ENCODE measurements at places on chromosomes 16 and 17. TPM values are rescaled to one million over a fixed set of nuclear protein-coding genes. Genes with fewer than 3 reads are reported as not detected.

The RPL19 gene
- 3,013 TPM for total RNA-seq

The METTL22 gene
- total RNA-seq: 73.8 TPM

The PDIA2 gene
- not detected for total RNA-seq

The TPSG1 gene
- not detected for total RNA-seq

The NPIPB9 gene
- total RNA-seq: 13.4 TPM

The SEPTIN12 gene
- not detected for total RNA-seq

The SLC12A3 gene
- 5.3 TPM for total RNA-seq

The ASPA gene
- not detected for total RNA-seq

The PIRT gene
- not detected for total RNA-seq

The CORO6 gene
- total RNA-seq: 4.0 TPM

The RBFOX1 gene
- not detected for total RNA-seq

The E2F4 gene
- total RNA-seq: 106 TPM

GRCh38 chr17:60577147-60577915 lies 22.7 kb upstream of the PPM1D start:
- DNase-seq: no peak

- DNase-seq: no peak
Observed at GRCh38 chr17:58679263-58680037, 12.4 kb downstream of the TEX14 start.

GRCh38 chr16:82160226-82160625 lies 9.8 kb downstream of the MPHOSPH6 start:
- no peak for DNase-seq

DNA sequence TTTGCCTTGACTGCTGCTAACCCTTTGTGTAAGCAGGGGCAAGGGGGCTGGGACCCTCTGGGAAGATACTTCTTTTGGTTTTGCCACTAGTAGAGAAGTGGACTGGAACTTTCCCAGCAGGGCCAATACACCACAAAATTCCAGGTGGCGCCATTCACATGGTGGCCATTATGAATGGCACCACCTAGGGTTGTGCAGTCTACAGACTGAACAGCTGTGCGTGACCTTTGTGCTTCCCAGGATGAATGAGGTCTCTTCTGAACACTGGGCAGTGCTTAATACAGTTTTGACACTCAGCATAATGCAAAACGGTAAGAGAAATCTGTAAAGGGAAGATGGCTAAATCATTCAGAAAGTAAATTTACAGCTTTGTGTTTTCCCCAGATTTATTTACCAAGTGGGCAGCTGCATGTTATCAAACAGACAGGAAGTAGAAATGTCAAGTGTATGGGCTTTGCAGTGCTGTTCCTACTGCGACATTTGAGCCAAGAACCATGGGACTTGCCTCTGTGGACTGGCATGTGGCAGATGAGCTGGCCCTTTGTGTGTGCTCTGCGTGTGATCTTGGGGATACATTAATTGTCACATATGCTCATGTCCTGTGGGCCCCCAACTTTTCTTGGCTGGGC lies 9.2 kb downstream of the SYT17 start:
- DNase-seq: no peak

DNA sequence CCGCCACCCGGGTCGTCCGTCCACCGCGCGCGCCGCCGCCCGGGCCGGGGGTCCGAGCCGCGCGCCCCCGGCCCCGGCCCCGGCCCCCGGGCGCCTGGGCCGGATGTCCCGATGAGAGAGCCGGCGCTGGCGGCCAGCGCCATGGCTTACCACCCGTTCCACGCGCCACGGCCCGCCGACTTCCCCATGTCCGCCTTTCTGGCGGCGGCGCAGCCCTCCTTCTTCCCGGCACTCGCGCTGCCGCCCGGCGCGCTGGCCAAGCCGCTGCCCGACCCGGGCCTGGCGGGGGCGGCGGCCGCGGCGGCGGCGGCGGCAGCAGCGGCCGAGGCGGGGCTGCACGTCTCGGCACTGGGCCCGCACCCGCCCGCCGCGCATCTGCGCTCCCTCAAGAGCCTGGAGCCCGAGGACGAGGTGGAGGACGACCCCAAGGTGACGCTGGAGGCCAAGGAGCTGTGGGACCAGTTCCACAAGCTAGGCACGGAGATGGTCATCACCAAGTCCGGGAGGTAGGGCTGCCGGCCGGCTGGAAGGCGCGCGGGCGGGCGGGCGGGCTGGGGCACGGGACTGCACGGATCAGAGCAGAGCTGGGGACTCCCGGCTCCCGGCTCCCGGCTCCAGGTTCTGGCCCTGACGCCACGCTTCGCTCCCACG lies 548 bp downstream of the TBX2 start:
- peak; percentile 52 for DNase-seq

DNA sequence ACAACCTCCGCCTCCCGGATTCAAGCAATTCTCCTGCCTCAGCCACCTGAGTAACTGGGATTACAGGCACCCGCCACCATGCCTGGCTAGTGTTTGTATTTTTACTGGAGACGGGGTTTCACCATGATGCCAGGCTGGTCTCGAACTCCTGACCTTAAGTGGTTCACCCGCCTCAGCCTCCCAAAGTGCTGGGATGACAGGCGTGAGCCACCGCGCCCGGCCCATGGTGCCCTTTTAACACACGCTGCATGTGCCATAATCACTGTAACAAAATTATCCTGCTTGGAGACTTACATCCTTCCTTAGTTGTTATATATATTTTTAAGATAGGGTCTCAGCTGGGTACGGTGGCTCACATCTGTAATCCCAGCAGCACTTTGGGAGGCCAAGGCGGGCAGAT lies 5.4 kb downstream of the CD7 start:
- no peak for DNase-seq

GRCh38 chr17:10233161-10233560 lies 34.8 kb upstream of the GAS7 start:
- no peak for DNase-seq

- no peak for DNase-seq
Observed at GRCh38 chr16:27381236-27381635, 20.7 kb upstream of the IL21R start.

DNA sequence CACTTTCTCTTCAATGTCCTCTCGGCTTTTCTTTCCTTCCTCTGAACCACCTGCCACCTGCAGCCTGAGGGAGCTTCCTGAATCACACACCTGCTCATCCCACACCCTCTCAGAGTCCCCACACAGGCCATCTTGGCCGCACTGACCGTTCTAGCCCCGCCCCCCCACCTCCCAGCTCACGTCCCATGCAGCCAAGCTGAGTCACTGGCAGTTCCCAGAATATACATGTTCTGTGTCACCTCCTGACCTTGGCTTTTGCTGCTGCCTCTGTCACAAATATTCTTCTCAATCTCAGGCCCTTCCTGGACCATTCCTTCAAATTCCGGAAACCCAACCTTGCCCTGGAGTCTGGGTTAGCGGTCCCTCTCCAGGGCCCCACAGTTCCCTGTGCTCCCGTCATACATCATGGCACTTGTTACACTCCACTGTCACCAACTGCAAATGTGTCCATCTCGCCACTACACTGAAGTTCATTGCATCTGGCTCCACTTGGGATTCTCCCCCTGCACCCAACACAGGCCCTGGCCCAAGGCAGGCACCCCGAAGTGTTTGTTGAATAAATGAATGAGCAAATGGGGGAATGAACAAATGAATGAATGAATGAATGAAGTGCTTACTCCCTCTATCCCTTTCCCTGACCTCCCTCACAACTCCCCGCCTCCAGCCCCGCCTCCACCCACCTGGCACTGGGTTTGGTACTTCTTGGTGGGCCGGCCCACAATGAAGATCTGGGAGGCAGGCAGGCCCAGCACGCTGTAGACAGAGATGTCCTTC lies 12.8 kb downstream of the PIMREG start:
- no peak for DNase-seq

DNA sequence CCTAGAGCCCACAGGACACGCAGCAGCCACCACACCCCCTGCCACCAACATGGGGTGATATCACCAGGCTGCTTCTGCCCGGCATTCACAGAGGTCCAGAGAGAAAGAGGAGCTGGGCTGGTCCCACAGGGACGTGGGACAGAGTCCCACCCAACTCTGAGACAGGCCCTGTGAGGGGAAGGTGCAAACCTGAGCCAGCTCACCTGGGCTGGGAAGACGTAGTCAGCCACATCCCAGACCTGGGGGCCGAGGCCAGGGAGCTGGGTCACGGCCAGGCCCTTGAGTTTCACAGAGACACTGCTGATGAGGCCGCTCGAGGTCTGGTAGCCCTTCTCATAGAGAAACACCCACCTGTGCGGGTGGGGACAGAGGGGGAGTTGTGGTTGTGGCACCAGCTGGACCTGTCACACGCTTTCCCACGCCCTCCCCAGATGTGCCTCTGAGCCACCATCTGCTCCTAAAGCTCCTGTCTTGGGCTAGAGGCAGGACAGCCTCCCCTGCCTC lies 11.2 kb downstream of the P2RX1 start:
- DNase-seq: peak; percentile 65

GRCh38 chr17:41552455-41552854 lies 19.4 kb downstream of the KRT9 start:
- DNase-seq: no peak

DNA sequence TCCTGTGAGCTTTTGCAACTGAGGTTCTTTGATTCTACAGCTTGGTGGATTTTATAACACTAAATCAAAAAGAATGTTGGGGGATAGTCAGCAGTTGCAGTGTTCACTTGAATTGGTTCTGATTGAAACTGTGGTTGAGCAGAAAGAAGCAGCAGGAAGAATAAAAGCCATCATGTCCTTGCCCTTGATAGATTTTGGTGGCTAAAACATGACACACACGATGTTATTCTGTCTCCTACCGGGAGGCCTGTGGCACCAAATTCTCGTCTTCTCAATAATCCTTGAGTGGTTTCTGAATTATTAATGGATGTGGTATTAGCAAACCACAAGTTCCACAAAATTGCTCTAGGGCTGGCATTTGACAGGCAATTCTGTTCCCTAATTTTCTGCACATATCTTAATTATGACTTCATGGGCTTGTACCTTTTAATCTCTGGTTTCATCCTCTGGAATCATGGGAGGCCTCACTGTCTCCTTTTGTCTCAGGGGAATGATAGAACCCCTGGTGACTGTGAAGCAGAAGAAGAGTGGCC lies 338.2 kb downstream of the SNX29 start:
- no peak for DNase-seq

GRCh38 chr17:15392326-15392741 lies 50.9 kb upstream of the TEKT3 start:
- no peak for DNase-seq

DNA sequence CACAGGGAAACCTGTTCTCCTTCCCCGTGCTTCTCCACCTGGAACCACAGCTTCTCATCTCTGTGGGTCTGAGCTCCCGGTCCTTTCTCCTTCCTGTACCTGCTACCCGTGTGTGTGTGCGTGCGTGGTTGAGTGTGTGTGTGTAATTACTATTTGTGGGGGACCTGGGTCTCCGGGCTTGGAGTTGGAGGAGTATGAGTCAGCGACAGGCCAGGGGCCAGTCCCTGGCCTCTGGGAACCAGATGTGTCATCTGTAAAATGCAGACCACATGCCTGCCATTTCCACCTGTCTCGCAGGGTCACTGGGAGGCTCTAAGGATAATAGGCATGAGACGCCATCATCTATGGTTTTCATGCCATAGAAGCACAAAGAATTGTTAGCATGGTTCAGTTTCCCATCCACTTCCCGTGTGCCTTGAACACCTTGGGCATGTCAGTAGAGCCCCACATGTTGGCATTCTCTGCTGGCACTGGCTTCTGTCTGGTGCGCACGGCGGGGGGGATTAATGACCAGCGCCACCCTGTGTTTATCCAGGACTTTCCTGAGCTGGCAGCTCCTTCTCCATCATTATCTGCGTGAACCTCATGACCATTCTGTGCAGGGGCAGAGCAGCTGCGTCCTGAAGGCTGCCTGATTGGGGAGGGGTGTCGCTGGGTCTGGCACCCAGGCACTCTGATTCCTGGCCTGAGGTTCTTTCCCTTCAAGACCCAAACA lies 1.5 kb downstream of the ZNF205 start:
- DNase-seq: no peak

DNA sequence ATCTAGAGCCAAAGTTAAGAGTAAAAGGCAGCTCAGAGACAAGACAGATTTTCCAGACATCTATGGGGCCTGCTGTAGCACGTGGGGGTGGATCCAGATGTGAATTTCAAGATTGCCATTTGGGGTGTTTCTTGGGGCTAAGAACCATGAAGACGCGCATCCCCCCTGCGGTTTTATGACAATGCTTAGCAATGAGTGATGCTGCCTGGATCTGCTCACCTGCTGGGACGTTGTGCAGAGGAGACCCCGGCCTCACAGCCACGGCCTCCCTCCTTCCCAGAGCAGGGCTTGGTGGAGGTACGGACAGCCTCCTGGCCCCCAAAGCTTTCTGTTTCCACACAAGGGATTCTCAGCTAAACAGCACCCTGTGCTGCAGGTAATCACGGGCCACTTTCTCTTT lies 151.5 kb upstream of the DYNLRB2 start:
- DNase-seq: no peak

DNA sequence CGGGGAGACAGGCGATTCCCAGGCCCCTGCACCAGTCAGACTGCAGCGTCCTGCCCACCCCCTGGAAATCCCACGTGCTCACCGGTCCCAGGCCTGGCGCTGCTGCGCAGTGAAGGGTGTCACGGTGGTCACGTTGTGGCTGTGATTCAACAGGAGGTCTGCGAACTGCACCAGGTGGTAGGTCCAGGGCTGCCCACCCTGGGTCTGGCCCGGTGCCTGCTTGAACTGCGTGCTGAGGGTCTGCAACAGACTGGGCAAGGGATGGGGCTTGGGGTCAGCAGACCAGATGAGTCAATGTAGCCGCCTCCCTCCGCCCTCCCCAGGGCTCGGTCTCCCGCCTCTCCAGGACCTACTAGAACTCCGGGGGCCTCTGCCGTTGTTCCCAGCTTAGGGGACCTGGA lies 7.1 kb downstream of the MYBBP1A start:
- DNase-seq: no peak

DNA sequence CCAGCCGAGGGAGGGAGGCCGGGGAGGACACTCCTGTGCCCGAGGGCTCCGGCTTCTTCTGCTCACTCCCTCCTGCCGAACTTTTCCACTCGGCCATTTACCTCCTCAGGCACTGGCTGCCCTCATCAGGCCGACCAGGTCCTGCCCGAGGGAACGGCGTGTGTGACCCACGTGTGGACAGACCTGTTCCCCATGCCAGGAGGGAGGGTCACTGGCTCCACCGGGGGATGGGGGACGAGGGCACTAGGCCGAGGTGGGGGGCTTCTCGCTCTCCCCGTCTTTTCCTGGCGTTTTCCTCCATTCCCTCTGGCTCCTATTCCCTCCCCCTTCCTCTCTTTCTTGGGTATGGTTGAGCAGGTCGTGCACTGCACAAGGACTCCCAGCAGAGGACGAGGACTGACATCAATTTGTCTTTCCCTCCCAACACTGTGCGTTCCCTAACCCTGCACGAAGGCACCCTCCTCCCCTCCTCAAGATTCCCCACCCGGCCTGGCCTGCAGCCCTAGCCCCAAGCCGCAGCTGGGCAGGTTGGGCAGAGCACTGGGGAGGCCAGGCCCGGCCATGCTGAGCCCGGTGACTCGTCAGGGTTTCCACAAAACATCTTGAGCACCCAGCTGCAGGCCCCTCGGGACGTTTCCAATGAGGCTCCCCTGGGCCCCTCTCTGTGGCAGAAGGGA lies 3.2 kb upstream of the IL17C start:
- DNase-seq: peak; percentile 55

All from B cell (primary cell).